ENCODE measurements at places on chromosomes 7 and 10.

DNA sequence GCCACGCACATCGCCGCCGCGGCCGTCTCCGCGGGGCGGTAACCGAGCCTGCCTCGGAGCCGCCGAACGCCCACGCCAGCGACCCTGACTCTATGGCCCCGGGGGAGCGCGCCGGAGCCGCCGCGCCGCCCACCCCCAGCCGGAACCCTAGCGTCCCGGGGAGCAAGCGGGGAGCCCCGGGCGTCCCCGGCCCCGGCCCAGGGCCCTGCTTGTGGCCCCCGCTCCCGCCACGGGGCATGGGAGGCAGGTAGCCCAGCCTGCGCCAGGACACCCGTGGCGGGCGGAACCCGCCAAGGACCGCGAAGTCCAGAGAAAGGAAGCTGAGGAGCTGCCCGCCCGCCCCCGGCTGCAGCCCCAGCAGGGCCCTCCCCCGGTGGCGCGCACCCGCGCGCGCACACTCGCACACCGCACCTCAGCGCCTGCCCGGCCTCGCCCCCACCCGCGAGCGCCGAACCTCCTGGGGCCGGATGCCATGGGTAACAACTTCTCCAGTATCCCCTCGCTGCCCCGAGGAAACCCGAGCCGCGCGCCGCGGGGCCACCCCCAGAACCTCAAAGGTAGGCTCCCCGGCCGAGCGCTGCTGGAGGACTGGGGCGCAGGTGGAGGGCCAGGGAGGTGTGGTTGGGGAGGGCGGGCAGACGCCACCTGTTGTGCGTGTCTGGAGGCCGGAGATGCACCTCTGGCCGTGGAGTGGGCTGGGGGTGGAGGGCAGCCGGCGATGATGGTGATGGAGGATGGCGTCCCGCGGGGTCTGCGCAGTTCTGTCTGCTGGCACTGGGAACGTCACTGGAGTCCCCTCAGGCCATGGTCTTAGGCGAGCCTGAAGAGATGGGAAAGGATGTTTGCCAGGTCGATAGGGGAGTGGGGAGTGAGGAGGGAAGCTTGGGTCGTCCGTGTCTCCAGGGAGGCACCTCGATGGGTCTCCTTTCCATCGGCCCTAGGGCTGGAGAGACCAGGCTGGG lies 692 bp downstream of the NEURL1 start:
- DNase-seq = no peak

- no peak for DNase-seq
Observed at GRCh38 chr7:2307690-2308107, 6.5 kb downstream of the SNX8 start.

GRCh38 chr10:28545967-28546644 lies 13.2 kb downstream of the WAC start:
- no peak for DNase-seq

- DNase-seq = no peak
Observed at GRCh38 chr7:121480566-121481335, 84.6 kb upstream of the FAM3C start.

DNA sequence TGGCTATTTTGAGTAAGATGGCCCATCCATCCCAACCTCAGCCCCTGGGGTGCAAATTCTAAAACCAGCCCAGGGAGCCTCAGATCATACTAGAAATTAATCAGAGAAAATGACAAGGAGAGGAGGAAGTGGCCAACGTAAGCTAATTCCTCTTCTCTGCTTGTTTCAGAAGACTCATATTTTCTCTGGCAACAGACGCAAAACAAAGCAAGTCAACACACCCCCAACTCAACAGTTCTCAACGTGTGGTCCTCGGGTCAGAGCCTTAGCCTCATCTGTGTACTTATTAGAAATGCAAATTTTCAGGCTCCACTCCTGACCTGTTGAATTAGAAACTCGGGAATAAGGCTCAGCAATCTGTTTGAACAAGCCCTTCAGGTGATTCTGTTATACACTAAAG lies 413.9 kb upstream of the AUTS2 start:
- no peak for DNase-seq

GRCh38 chr7:2488681-2489080 lies 12.5 kb upstream of the GRIFIN start:
- no peak for DNase-seq

GRCh38 chr10:124385627-124386185 lies 33.0 kb downstream of the OAT start:
- DNase-seq = no peak

DNA sequence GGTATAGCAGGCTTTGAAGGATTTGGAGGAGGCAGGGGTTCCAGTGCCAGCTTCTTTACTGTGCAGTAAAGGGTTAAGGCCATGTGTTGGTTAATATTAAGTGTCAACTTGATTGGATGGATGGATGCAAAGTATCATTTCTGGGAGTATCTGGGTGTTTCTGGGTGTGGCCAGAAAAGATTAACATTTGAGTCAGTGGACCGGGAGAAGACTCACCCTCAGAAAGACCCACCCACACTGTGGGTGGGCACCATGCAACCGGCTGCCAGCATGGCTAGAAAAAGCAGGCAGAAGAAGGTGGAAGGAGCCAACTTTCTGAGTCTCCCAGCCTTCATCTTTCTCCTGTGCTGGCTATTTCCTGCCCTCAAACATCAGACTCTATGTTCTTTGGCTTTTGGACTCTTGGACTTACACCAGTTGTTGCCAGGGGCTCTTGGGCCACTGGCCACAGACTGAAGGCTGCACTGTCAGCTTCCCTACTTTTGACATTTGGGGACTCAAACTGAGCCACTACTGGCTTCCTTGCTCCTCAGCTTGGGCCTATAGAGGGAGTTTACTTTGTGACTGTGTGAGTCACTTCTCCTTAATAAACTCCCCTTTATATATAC lies 6.8 kb upstream of the TRUB1 start:
- DNase-seq = no peak

GRCh38 chr7:129188892-129189660 lies 643 bp downstream of the SMO start:
- no peak for DNase-seq

- DNase-seq = no peak
Observed at GRCh38 chr7:47819607-47819920, 128.7 kb downstream of the PKD1L1 start.

DNA sequence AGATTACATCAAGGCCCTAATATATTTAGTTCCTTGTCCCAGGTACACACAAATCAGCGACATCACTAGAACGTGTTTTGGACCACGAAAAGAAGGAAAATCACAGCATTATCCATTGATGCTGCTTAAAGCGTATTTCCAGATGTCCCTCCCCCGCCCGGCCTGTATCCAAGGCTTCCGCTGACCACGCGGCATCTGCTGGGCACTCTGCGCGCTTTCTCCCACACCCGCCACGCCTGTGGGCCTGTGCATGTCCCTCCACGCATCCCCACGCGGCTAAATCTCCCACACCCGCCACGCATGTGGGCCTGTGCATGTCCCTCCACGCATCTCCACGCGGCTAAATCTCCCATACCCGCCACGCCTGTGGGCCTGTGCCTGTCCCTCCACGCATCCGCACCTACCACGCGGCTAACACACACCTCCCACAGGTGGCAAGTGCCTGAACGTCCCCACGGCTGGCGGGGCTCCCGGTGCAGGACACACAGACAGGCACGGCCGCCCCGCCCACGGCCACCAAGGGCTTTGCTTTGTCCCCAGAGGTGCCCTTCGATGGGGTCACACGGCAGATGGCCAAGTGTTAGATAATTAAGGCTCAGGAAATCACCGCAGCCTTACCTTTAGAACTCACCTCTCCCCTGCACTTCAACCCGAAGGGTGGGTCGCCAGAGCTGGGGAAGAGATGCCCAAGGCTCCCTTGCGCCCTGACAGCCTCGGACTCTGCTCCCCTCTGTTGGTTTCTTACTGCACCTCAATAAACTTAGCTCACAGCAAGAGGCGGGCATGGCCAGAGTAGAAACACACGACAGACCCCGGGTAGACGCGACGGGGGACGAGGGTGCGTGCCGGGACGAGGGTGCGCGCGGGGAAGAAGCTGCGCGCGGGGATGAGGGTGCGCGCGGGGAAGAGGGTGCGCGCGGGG lies 49.5 kb downstream of the DIP2C start:
- DNase-seq = no peak

DNA sequence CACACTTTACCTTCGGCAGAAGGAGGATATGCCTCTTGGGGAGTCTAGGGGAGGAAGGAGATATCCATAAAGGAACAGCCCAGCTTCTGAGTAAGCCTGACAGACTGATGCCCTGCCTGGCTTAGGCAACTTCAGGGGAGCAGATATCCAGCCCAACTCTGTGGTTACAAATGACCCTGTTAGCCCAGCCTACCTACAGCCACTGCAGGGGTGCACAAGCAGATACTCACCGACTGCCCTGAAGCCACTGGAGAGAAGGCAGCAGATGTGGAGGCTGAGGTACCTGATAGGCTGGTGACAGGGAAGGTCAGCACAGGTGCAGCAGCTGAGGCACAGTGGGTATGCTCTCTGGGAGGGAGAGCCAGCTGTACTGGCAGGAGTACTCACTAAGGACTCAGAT lies 770.2 kb downstream of the GRID1 start:
- DNase-seq = no peak

DNA sequence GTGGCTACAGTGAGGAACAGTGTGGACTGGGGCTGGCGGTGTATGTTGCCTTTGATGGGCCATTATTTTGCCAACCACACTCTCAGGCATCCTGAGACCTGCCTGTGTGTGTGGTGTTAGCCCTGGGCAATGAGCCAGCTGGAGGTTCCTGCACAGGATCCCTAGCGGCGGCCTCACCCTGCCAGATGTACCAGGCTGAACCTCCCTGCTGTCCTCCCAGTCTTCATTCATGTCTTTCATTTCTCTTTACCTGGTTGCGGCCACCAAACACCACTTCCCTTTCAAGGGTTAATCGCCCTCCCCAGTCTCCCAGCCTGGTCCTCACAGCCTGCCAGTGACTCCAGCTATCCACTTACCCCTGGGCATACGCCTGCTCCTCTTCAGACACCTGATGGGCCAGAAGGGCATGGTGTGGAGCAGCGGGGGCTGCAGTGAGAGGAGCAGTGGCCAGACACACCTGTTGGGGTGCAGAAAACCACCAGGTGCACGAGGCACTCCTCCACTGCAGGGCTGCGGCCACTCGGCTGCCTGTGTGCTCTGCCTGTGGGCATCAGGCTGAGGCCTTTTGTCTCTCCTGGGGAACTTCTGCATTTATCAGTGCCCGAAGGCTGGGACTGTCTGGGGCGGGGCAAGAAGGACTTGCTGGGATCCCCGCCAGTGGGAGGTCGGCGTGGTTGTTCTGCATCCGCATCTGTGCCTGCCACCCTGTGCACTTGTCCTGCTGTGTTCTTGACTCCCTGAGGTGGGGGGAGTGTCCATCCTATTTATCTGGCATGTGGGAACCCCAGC lies 111.6 kb downstream of the ARHGAP22 start:
- no peak for DNase-seq

GRCh38 chr7:28823582-28823981 lies 134.5 kb downstream of the TRIL start:
- DNase-seq = no peak

GRCh38 chr7:51587604-51588003 lies 271.0 kb upstream of the COBL start:
- no peak for DNase-seq

DNA sequence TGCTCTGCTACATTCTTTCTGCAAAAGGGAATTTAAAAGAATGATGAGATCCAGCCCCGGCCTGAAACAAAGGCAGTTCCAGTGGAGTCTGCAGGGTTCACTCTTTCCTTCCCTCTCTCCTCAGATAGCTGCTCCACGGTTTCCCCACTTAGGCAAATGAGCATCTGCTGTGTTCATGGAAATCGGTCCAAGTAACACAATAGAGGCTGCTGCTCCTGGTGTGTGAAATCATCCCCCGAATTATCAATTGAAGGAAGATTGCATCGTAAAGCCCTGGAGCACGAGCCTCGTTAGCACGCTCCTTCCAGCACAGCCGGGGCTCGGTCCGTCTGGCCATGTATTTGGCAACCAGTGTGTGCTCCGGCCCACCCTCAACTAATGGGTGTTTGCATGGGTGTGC lies 108.3 kb upstream of the DPP6 start:
- no peak for DNase-seq

DNA sequence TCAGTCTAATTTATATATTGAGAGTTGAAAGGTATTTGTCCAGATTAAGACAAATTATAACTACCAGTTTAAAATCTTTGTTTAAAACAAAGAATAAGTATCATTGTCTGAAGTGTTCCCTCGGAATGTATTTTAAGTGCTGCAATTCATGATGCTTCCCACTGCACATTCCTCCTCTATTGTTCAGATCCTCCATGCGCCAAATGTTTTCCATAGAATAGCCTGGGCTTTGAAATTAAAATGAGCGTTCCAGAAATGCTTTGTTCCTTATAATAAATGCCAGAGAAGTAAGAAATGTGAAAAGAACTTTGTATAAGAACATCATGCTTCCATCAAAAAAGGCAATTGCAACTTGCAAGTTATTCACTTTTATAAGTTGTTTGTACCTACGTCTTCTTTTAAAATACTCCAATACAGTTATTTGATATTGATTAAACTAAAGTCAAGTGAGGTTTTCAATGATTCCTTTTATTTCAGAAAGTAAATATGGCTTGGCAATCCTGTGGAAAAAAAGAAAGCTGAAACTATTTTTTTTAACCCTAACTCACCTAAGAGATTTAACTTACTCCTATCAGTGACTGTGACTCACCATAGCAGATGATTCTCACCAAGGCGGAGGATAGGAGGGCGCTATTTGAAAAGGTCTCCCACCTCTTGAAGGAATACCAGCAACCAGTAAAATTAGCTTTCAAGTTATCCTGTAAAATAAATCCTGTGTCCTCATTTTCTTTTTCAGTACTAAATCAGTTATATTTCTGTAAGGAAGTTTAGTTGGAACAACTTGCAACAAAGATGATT lies 85.8 kb downstream of the CTNNA3 start:
- no peak for DNase-seq

- DNase-seq = no peak
Observed at GRCh38 chr7:2198760-2199159, 34.0 kb downstream of the MAD1L1 start.

DNA sequence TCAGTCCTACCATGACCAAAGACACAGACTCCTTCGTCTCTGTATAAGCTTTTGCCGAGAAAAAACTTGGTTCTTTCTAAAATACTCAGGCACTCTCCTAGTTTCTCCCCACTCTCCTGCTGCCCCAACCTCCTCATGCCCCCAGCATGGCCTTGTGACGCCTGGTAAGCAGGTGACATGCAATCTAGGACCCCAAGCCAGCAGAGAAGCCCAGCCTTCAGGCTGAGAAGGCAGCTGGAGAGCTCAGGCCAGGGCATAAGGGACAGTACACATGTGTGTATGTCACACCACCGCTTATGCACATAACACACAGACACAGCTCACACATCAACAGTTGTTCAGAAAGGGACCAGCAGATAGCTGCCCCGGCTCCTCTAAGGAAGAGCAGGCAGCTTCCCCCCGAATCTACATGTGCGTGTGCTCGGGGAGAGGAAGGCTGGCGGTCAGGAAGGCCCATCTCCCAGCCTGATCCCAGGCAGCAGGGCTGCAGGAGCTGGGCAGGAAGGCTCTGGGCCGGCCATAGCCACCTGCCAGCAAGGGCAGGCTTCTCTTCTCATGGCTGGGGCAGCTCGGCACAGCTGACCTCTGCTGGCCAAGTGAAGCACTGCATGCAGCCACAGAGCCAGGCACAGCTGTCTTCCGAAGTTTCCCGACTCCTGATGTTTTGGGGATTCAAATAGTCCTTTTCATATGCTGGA lies 8.5 kb downstream of the DDX56 start:
- no peak for DNase-seq

Measured in BJ (cell line).